ENCODE measurements at places on chromosomes 1 and 21.
A peak's percentile ranks its signal among the peaks of the same experiment; 100 is the strongest.

DNA sequence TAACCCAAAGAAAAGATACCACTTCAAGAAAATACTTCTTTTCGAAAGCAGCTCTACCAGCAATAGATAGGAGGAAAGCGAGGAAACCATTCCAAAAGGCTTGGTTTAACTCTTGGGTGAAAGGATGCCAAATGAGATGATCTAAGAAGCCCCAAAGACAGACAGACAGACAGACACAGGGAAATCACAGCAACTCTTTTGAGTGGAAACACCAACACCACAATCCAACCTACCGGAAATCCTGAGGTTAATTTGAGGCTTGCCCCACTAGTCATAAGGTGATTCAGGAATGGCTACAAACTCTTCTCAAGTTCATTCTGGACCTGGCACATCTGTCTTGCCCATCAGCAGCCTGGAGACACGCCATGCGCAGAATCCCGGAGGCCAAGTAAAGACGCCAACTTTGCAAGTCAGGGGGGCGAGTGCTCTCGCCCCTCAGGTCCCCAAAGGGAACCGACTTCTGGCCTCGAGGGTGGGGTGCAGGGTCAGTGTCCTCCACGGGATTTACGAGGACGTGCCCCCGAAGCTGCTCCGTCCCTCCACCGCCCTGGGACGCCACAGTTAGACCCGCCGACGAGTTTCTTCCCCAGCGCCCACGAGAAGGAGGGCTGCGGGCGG, 778 bp downstream of the EVI5 start:
- peak; percentile 55 for DNase-seq

- no peak for DNase-seq
These were observed 19.0 kb downstream of the BTG2 start for GRCh38 chr1:203324105-203325025.

DNA sequence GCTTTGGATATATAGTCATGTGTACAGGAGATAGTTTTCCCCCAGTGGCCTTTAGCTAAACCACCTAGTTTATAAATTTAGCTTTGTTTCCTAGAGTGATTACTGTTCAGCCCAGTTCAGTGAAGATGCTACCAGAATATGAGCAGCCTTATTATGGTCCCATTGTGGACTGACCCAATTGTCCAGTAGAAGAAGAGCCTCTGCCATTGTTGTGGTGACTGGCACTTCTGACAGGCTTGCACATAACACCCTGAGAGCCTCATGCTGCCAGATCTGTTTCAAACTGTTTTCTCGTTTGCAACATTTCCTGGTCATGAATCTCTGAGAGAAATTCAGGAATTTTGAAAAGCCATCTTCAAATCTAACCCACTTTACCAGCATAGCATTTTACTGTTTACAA, 20.6 kb downstream of the KPNA6 start:
- DNase-seq: no peak

DNA sequence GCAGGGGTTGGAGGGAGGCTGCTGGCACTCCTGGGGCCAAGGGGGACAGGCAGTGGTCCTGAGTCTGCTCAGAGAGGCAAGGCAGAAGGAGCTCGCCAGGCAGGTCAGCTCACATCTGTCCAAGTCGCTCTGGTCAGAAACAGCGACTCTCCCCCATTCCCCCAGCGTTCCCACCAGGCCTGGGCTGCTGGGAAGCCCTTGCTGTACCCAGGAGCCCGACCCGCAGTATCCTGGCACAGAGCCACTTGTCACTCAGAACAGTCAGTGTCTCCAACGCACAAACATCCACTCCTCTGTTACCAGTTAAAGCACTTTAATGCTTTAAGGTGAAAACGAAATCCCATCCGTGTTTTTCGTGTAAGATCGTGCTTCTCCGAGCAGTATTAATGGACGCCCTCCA, 16.6 kb upstream of the CCDC27 start:
- DNase-seq: no peak

GRCh38 chr1:160374306-160375110, 7.6 kb downstream of the NHLH1 start:
- no peak for DNase-seq

All from EH (cell line).